ENCODE measurements at places on chromosomes 5 and 9.
A peak's percentile ranks its signal among the peaks of the same experiment; 100 is the strongest.

DNA sequence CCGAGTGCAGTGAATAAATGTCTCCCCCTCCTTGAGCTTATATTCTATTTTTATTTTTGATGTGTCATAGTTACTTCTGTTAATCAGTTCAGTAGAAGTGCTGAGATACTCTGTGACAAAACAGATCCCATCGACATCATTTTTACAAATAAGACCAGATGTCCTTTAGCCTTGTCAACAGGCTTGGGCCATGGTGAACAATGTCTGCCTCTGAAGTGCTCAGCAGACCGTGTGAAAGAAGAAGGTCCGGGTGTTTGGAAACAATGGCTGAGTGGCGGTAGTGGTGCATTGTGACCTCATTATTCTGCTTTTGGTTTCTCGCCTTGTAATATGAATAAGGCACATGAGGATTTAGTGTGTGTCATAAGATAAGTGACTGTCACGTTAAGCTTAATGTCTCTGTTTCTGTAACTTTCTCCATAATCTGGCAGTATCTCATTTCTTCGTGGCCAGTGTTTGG, 71.2 kb downstream of the SYK start:
- no peak for DNase-seq

DNA sequence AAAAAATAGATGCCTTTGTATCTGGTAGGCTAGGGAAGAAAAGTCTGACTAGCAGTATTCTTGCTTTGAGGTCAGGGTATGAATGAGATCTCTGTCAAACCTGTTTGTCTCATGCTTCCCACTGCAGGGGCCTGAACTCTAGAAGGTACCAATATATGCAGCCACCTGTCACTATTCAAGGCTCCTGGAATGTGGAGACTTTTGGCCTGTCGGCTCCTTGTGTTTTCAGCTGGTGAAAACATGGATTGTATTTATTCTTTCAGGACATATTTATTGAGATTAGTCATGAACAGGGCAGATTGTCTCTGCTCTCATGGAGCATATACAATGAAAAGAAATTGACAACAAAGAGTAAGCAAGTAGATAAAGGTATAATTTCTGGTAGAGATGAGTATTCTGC, 255.8 kb downstream of the ARHGAP26 start:
- no peak for DNase-seq

DNA sequence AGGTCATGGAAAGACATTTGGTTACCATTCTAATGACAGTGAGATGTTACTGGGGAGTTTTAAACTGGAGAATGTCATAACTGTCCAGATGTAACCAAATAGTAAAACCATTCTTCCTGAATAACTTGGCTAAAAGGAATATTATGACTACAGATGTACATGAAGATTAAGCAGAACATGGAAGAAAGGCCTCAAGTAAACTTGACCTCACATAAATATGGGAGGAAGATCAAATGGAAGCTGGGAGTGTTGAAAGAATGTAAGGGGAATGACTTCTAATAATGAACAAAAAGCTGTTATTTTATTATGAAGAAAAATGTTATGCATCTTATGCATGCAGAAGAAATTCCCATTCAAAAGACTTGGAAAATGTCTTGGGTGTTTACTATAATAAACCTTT, 107.7 kb upstream of the CDKN2B start:
- DNase-seq, result no peak

- DNase-seq, result no peak
Observed at GRCh38 chr9:30103647-30104394, 2280.6 kb upstream of the ACO1 start.

DNA sequence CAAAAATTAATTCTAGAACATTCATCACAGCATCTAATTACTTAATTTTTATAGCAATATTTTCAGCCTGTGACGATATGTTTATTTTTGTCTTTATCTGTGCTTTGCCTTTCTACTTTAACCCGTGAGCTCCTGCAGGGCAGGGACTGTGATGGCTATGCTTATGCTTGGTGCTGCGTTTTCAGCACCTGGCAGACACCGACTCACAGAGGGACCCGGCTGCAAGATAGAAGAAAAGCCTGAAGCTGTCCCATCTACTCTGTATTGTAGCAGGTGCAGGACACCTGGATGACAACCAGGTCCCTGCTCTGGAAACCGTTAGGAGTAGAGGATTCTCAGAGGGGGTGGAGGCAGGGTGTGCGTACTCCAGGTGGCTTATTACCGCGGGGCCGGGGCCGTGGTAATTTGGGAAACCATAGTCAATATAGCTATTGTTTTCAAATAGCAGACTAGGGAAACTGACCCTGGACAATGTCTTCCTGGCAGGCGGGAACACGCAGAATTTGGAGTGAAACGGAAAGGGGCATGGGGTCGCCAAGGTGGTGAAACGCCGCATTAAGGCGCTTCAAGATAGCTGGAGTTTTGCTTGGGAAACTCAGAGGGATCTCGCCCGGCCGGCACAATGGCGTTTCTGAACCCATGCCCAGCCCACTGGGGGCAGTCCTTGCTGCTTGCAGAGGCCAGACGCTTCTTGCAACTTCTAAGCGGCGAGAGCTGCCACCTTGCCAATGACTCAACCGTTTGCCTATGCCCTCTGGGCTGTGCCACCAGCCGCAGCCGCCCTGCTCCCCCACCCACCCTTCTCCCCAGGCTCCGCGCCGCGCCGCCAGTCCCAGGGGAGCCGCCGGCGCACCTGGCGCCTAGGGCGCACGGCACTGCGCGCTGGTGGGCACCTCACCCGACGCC, 140.1 kb upstream of the PALM2AKAP2 start:
- peak; percentile 74 for DNase-seq
